ENCODE measurements at places on chromosomes 12 and 14.

DNA sequence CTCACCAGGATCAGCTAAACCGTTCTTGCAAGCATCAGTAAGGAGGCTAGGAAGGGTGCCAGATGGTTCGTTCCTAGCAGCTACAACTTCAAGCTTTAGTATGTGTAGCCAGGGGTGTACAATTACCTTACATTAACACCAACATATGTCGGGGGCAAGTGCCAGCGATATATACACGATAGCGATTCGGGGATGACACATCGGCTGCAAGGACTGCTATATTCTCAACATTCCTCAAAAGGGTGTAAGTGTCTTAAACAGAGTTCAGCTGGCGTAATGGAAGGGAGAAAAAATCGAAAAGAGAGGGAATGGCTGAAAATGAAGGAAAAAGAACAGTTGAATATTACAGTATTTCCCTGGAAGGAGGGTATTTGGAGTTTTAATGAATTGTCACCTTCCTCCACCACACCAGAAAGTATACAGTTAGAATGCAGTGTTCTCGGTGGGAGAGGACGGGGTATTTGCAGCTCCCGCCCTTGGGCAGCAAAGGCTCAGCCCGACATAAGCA is 545 bp downstream of the LIMA1 start:
- no peak for DNase-seq

- no peak for DNase-seq
These were observed 296.9 kb downstream of the NUAK1 start for GRCh38 chr12:105841840-105842239.

DNA sequence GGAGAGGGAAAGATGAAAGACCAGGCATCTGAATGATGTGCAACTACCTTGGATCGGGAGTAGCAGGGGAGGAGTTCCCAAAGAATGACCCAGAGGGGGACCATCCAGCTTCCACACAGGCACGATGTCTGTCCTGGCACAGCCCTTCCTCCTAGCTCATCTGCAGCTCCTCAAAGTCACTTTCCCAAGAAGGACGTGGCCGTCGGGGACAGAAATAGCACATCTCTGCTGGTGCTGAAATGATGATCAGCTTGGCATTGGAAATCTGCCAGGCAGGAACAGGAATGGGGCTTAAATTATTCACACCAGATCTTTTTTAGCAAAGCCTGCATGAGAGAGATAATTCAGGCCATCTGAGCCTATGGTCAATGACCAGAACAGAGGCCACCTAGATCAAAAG is 41.7 kb downstream of the TSPAN11 start:
- no peak for DNase-seq

DNA sequence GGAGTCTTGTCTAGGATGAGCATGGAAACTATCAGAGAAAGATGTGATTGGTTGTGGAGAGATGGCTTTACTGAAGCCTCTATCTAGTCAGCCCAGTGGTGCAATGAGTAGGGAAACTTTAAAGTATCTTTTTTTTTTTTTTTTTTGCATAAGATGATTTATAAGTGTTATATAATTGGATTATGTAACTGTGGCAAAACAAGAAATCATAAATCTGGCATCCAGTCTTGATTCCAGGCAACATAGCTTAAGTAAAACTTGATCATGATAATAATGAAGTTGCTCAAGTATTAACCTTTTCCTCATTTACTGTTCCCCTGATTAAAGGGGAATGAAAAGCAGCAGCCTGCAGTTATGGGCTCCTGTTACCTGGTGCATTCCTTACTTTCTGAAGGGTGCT is 538.0 kb upstream of the ATP2B1 start:
- DNase-seq = no peak

DNA sequence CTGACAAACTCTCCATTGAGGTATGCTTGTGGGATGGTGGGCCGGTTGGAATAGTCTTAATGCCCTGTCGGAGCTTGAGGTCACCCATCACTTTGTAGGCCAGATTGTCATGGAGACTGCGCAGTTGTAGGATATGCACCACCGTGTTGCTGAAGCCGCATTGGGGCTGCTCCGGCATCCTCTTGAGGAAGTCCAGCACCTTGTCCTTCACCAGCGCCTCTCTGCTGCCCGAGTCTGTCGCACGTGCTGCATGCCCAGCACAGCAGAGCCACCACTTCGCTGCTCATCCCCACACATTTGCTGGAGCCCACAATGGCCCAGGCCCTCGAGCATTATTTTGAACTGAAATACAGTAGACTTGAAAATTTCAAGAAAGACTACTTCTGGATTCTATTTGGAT is 61.8 kb downstream of the FBXO33 start:
- DNase-seq = no peak

- DNase-seq = no peak
These were observed 34.2 kb upstream of the PLBD1 start for GRCh38 chr12:14601692-14602478.

DNA sequence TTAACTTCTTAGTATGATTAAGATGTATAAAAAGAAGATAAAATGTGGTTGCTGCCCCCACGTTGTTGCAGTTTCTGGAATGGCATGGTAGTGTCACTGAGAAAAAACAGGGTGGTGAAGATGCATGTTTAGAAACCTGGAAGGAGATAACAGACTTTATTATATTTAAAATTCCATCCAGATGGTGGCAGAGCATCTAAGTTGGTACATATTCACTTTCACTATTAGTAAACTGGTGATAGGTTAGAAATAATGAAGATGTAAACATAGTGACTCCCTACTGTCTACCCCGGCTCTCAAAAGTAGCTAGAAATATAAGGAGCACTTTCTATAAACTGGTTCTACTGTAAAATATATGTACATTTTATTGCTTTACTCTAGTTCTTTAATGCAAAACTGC is 279.3 kb downstream of the NPAS3 start:
- DNase-seq = no peak

DNA sequence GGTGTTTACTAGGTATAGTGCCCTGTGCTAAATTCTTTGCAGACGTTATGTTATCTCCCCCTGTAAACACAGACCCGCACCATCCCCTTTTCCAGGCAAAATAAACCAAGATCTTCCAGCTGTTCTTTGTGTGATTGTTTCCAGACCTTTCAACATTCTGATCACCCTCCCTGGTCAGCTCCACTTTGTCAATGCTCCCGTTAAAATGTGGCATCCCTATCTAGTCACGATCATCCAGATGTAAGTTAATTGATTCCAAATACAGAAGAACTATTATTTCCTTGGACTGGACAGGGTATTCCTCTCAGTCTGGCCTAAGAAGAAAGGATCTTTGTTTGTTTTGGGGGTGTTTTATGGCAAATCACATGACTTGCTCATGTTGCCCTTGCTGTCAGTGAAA is 127.6 kb upstream of the ARID2 start:
- no peak for DNase-seq

DNA sequence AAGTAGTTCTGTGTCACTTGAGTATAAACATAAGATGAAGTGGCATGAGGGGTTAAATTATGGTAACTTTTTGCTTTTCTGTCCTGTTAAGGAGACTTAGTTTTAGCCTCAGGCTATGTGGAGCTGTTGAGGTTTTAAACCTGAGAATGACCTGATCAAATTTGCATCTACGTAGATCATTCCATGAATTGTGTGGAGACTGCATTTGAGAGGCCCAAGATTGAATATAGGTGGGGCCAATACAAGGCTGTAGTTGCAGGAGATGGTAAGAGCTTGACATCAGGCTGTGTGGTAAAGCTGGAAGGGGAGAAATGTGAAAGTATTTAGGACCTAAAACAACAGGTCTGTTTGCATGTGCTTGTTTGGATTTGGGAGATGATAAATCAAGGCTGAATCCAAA is 249.5 kb downstream of the SLC16A7 start:
- DNase-seq = no peak

GRCh38 chr12:16763901-16764300 is 157.9 kb upstream of the LMO3 start:
- no peak for DNase-seq

- no peak for DNase-seq
These were observed 18.2 kb downstream of the ERP29 start for GRCh38 chr12:112031472-112031871.

DNA sequence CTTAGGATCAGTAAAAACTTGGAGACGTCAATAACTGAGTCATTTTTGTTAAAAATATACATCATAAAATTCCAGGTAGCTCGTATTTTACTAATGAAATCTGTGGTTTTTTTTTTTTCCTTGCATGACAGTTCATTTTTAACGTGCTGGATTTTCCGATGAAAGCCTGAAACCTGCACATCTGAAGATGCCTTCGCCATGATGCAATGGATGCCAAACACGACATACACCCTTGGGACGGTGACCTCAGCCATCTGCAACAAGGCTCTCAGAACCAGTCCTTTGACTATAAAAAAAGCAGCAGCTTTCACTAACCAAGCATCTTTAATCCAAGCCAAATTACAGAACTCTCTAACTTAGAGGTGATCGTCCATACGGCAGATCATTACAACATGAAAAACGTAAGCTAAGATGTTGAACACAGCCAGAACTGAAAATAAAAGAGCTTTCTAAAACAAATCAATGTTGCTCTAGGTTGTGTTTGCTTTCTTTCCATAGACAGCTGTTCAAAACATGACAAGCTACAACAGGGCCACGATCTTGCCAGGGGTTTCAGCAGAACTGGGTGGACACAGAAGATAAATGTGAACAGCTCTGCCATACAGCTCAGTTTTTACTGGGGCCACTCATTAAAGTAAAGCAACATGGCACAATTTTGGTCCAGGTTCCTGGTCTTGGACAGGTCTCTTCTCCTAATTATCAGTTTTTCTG is 7.8 kb downstream of the NIN start:
- DNase-seq = no peak

- DNase-seq = no peak
These were observed 9.9 kb downstream of the PLBD2 start for GRCh38 chr12:113368331-113368730.

- no peak for DNase-seq
These were observed 499 bp upstream of the GXYLT1 start for GRCh38 chr12:42145197-42145549.

DNA sequence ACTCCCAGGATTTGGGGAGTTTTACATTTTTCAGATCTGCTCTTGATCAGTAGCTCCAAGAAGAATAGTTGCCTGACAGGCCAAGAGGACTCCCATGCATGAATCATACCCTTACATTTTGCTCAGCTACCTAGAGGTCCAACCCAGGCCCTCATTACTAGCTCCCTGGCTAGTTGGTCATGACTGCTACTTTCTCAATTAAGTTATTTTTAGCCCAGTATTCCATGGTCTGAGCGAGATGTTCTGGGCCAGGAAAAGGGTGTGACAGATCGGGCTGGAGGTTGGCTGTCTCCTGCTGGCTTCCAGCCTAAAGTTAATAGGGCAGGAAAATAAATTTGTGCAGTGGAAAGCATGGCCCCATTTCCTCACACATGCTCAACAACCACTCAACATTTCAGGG is 379.2 kb downstream of the GRIN2B start:
- no peak for DNase-seq

DNA sequence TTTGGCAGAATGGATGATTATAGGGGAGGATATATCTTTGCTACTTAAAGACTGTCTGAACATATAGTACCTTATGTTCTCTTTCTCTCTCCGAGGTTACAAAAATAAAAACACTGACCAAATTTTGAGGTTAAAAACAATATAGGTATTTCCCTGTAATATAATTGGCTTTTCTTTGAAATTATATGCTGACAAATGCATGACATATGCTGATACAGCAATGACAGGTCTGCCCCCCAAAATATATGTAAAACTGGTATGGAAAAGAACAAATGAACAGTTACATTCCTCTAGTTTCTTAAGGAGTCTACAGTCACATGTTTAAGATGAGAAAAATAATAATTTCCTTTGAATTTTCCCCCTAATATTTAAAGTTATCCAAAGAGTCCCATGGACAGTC is 405.7 kb downstream of the SOX5 start:
- no peak for DNase-seq

GRCh38 chr14:105141026-105141425 is 27.6 kb downstream of the JAG2 start:
- no peak for DNase-seq

DNA sequence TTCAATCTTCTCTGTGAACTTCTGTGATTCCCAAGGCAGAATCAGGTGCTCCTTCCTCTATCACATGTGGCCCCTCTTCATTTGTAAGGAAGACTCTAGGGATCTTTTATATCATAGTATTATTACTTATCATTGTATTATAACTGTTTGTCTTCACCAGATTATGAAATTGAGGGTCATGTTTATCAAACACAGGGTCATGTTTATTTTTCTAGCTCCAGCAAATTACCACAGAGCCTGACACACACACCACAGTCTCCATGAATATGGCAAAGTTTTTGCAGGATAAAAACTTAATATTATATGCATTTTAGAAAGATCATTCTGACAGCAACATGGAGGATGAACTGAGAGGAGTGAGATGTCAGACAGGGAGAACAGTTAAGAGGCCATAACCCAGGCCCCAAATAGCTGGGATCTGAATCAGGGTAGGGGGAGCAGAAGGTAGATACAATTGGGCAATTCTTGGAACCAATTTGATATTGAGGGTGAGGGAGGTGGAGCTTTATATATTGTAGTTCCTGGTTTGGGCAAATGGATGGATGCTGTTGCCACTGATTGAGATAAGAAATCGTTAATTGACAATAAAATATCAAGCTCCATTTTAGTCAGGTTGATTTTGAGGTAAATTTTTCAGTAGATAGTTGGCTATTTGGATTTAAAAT is 130.7 kb downstream of the DHRS2 start:
- DNase-seq = no peak

DNA sequence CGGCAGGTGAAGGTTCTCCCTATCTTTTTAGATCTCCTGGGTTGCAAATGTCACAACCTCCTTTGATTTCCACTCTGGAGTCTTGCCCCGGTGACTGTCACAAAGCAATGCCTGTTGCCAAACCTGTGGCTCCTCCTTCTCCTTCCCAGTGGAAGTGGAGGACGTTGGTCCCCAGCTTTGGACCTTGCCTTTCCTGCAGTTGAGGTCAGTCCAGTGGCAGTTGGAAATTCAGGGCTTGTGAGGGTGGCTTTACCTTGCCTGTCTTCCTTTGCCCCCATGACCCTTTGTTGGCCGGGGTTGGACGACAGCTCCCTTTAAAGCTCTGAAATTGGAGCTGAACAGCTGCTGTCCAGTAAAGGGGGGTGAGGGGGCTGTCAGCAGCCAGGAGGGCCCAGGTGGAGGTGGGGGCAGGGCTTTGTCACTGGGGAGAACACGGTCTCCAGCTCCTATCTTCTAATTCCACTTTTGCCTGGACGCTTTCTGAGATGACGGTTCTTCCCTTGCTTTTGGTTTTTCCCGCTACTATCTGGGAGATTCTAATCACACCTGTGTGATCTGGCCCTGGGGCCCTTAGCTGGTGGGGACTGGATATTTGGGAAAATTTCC is 4.1 kb downstream of the TEAD4 start:
- DNase-seq = no peak

DNA sequence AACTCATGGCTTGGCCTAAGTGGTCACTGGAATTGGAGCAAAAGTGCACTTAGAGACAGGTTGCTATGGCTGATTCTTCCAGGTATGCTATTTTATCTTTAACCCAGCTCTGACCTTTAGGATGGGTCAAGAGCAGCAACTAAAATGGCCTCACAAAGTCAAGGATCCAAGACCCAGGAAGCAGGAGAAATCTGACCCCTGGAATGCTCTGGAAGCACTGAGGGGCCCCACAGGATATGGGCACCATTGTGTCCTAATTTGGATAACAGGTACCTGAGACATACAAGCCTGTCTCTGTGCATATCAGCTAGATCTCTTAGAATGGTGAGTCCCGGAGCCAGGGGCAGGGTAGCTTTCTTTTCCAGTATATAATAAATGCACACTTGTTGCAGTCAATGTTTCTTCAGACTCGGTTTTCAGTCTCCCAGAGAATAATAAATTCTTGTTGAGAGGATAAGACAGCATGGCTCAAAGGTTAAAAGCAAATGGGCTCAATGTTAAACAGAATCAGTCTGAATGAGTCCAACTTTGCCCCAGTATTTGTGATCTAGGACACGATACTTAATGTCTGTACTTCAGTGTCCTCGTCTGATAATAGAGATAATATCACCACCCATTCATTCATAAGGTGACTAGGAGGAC is 29.3 kb upstream of the TMCC3 start:
- DNase-seq = no peak
